T-helper 2 cell (primary cell): ENCODE measurements at places on chromosomes 4 and X.
A peak's percentile ranks its signal among the peaks of the same experiment; 100 is the strongest.

DNA sequence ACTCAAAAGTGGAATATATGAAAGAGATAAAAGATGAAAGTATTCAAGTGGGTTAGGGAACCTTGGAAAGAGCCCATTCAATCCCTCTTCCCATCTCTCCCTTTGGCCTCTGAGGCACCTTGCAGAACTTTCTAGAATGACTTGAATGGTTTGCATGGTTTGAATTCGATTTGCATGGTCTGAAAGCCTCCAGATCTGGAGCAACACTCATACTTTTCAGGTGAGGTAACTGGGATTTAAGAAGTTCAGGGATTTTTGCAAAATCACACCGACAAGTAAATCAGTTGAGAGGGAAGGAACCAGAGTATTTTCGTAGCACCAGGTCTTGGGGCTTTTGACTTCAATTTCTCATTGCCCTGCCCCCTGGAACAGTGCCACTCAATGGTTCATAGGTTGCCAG is 476.0 kb upstream of the FTHL17 start:
- no peak for DNase-seq

GRCh38 chrX:39465467-39465866 is 632.3 kb downstream of the BCOR start:
- DNase-seq: no peak

DNA sequence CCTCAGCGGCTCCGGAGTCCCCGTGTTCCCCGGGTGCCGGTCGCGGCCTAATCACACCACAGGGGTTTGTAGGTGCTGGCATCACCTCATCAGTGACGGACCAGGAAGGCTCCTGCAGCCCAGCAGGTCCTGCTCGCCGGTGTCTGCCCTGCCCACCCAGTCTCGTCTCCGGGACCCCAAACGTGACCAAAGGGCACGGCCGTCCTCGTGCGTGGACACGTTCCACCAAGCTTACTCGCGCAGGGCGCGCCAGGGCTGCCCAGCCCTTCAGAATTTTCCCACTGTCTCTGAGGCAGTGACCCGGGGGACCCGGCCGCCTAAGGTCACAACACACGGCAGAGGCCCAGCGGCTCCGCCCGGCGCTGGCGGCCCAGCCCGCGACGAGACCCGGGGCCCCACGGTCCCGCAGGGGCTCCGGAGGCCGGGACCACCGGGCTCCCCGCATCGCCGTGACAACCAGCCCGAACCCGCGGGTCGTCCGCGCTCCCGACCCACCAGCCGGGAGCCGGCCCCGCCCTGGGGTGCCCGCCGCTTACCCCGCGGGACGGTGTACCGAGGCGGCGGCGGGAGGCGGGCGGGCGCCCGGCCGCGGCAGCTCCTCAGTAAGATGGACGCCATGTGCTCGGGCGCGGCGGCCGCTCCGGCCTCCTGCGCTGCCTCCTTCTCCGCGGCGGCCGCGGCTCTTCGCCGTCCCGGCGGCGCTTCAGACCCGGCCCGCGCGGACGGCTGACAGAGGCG is 454 bp downstream of the LETM1 start:
- peak; percentile 32 for DNase-seq

DNA sequence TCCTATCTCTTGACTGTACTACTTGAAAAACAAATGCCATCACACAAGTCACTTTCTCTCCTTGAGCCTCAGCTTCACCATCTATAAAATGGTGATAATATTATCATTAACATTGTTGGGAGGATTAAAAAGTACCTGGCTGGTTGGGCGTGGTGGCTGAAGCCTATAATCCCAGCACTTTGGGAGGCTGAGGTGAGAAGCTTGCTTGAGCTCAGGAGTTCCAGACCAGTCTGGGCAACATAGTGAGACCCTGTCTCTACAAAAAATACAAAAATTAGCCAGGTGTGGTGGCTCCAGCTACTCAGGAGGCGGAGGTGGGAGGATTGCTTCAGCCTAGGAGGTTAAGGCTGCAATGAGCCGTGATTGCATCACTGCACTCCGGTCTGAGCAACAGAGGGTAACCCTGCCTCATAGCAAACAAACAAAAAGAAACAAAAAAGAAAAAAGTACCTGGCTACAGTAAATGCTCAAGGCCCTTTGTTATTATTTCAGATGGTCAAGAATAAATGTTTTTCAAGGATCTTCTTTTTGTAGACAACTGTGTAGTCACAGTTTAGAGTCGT is 120.3 kb downstream of the CHRNA9 start:
- no peak for DNase-seq

DNA sequence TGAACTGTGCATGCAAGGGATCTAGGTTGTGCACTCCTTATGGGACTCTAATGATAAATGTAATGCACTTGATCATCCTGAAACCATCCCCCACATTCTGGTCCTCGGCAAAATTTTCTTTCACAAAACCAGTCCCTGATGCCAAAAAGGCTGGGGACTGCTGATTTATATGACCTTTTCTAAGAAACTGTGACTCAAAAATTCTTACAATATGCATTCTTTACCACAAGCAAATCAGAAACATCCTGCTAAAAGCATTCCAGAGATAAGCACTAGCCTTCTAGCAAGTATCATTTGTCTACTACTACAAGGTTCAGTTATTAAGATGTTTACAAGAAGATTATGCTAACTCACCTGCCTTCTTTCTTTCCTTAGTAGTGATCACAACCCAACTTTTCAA is 166.5 kb upstream of the PCDH7 start:
- DNase-seq: no peak

GRCh38 chr4:182556580-182556979 is 313.4 kb downstream of the TENM3 start:
- no peak for DNase-seq

DNA sequence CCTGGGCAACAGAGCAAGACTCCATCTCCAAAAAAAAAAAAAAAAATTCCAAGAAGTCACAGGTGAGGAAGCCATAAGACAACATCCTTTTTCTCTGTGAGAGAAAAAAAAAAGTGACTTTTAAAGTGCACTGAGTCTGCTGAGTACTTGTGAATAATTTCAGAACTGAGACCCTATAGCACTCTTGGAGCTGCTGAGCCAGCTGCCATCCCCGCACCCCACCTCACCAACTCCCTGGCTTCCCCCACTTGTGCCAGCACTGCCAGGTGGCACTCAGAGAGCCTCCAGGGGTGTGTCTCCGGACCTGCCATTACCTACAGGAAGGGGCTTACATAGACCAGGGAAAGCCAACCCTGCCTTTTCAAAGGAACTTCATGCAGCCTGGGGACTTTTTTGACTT is 39.2 kb upstream of the HS3ST1 start:
- DNase-seq: no peak

DNA sequence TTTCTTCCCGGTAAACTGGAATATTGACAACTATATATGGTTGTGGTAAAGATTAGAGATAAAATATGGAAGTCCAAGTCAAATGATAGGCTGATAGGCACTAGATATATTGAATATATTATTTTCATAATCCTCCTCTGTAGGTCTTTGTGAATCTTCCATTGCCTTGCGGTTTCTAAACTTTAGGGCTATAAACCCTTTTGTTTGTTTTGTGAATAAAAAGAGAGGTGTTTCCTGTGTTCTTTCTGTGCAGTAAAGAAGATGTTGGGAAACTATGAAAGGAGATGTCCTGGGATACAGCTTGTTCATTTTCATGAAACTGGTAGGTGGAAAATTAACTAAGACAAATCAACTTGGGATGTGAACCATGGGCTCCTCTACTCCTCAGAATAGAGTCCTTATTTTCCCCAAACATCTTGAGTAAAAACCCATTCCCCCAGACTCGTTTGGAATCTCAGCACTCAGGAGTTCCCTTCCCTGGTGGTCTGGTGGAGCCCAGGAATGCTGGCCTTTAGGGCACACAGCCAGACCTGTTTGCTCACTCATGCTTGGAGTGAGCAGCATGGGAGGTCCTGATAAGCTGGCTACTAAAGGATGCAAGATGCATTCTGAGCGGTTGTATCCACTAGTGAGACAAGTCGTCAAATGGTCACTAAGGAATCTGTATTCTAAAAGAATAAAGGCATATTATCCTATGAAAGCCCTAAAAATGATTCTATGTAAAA is 22.2 kb downstream of the PRDM8 start:
- no peak for DNase-seq

DNA sequence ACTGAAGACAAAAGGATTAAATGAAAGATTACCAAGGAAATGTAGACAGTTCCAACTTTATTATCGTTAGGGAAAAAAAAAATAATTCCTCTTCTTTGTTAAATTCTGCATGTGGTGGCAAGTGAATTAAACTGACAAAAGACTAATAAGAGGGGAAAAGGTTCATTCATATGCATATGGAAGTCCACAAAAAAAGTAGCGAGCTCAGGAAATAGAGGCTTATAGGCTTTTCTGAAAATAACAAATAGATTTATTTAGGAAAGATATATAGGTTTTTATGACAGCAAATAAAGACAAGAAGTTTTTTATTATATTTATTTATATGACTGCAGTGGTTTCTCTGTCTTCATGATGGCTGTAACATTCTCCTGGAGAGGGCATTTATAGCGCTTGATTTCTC is 246.0 kb downstream of the NAF1 start:
- DNase-seq: no peak

DNA sequence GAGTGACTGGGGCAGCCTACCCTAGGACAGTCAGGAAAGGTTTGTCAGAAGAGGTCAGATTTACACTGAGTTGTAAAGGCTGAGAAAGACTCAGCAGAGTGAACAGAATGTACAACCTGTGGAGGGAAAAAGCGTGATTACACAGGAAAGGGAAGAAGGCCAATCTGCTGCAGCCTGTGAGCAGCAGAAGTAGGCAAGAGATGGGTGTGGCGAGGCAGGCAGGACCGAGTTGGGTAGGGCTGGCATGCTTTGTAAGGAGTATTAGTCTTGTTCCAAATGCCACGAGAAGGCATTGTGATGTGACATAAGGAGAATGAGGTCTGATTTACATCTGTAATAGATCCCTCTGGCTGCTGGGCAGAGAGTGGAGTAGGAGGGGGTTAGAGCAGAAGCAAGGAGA is 12.6 kb downstream of the SGMS2 start:
- DNase-seq: no peak

GRCh38 chr4:27442146-27442545 is 581.5 kb downstream of the STIM2 start:
- no peak for DNase-seq

DNA sequence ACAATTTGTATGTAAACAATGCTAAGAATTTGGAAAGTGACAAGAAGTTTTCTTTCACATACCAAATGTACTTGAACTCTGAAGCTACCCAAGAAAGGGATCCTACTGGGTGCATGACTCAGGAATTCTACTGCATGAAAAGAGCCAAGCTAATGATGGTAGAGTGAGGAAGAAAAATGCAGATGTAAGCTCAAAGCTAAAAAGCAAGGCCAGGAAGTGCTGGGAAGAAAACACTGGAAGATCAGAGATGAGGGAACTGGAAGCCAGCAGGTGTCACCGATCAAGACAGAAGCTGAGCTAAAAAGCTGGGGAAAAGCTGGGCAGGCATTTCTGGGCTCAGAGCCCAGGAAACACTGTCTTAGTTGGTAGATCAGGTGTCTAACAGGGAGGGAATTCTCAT is 449.1 kb downstream of the NKX6-1 start:
- no peak for DNase-seq

GRCh38 chr4:134308910-134309309 is 107.3 kb upstream of the PABPC4L start:
- no peak for DNase-seq

DNA sequence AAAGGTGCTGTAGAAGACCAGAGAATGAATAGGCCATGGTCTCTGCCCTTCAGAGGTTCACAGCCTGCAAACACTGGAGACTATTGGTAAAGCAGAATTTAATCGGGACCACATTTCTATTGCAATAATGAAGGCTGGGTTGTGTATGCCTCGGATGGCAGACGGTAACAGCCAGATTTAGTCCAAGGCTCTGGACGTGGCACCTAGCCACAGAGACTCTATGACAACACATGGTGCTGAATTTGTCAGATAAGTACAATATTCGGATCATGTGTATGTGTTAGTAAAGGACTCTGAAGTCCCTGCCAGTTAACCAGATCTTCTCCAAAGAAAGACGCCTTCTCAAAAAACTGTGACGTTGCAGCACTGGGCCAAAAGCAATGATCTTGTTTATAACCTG is 129.0 kb downstream of the DCTD start:
- DNase-seq: no peak

GRCh38 chr4:114306946-114307345 is 291.7 kb upstream of the UGT8 start:
- no peak for DNase-seq

GRCh38 chr4:170243662-170244288 is 154.0 kb upstream of the AADAT start:
- no peak for DNase-seq

DNA sequence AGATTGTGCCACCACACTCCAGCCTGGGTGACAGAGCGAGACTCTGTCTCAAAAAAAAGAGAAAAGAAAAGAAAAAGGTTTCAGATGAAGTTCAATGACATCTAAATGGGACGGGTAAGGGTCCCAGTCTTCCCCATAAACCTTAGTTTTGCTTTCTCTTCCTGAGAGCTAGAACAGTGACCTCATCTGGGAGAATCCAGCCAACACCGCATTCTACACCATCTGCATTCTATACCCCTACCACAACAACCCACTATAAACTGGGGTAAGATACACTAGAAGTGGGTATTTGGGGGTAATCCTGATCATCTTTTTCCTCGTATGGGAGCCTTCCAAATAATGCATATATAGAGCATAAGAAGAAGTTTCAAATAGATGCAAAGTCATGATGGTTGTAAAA is 18.2 kb downstream of the SLC25A43 start:
- DNase-seq: no peak

- DNase-seq: no peak
These were observed 168.5 kb upstream of the STK26 start for GRCh38 chrX:131854581-131854980.

- no peak for DNase-seq
These were observed 12.3 kb downstream of the SASH3 start for GRCh38 chrX:129791961-129792570.

DNA sequence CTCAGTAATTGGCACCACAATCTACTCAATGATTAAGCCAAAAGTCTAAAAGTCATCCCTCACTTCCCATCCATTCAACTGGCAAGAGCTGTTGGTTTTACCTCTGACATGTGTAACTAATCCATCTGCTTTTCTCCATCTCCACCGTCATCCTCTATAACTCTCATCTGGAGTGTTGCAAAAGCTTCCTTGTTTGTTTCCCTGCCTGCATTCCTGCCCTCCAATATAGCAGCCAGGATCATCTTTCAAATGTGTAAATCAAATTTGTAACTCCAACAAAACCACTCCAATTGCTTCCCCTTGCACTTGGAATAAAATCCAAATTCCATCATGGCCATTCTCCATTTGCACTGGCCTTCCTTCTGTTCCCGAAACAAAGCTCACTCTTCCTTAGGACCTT is 4.3 kb upstream of the PLAC8 start:
- DNase-seq: no peak

- DNase-seq: no peak
These were observed 47.3 kb downstream of the CHRDL1 start for GRCh38 chrX:110748256-110748806.

- DNase-seq: no peak
These were observed 127.4 kb downstream of the GRIA3 start for GRCh38 chrX:123311486-123311885.

GRCh38 chr4:123583043-123583442 is 186.4 kb downstream of the SPRY1 start:
- DNase-seq: no peak

DNA sequence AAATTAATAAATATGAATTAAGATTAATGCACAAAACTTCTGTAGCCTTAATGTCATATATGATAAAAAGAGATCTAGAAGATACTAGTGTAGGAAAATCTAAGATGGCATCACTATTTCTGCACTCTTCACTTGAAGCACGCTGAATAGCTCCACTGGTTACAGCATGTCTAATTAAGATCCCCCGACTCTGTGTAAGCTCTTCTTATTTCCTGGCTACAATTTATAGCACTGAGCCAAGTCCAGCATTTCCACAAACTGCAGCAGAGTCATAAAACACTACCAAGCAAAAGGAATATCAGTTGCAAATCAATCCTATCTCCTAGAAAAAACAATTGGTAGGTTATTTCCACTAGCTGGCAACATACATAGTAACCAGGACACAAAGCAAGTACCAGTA is 1.3 kb upstream of the CCNA2 start:
- DNase-seq: no peak
